ENCODE measurements at places on chromosomes 5 and 9.

GRCh38 chr5:141590127-141590526 is 28.7 kb downstream of the DIAPH1 start:
- DNase-seq, result no peak

DNA sequence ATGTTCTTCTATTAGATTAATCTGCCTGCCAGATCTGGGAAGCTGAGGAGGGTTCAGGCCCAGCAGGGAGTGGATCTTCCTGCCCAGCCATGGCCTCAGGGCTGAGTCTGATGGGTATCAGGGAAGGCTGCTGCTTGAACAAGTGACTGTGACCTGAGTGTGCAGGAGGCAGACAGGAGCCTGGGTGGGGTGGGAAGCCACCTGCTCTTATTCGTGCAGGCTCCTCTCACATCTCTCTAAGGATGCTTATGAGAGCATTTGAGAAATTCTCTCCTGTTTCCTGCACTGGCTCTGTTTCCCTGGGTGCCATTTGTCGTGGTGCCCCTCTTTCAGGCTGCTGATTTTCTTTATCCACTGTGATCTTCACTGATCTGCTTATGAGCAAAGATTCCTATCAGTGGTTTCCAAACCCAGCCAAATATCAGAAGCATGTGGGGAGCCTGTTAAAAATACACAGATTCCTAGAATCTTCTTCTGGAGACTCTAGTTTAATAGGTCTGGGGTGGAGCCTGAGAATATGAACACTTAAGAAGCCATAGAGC is 2.1 kb downstream of the RGS3 start:
- no peak for DNase-seq

DNA sequence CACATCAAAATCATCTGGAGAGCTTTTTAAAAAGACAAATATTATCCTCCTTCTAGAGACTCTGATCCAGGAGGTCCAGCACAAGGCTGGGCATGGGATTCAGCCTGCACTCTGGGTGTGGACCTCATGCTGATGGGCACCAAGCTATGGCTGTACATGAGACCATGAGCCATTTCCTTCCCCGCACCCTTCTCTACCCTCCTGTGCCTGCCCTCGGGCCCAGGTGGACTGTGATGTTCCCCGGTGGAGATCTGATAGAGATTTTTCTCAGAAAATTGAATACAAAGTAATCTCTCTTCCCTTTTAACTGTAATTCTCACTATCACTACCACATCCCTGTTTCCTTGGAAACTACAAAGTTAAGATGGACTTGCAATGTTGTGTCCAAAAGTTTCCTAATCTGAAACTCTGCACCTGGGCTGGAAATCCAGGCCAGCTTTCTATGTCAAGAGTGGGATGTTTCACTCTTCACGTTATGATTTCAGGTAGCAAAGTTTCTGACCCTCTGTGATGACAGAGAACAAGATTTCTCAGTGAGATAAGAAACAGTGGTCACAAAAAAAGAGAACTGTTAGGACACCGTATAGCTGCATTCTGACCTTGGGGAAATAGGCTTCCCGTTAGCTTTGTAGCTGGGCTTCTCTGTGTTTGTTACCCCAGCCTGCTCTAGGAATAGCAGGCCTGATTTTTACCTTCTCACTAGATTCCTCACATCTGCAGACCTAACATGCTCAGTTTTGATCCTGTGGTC is 11.5 kb downstream of the SFXN1 start:
- DNase-seq, result no peak

- DNase-seq, result no peak
Measured at GRCh38 chr5:96235008-96235910, 197.8 kb downstream of the PCSK1 start.

DNA sequence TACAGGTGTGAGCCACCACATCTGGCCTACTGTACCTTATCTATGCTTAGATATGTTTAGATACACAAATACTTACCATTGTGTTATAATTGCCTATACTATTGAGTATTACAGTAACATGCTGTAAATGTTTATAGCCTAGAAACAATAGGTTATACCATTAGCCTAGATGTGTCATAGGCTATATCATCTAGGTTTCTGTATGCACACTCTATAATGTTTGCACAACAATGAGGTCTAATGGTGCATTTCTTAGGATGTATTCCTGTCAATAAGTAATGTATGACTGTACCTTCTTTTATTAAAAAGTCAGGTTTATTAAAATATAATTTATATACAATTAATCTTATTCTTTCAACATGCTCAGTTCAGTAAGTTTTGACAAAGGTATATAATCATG is 683.1 kb downstream of the LRRC70 start:
- DNase-seq, result no peak

GRCh38 chr9:120475341-120475740 is 104.6 kb downstream of the CDK5RAP2 start:
- peak; percentile 93 for DNase-seq

All from fibroblast of mammary gland (primary cell).